AG09319 (cell line): ENCODE measurements at places on chromosomes 4 and X.

- DNase-seq, result no peak
Measured at GRCh38 chrX:17597327-17597726, 140.0 kb upstream of the SCML1 start.

DNA sequence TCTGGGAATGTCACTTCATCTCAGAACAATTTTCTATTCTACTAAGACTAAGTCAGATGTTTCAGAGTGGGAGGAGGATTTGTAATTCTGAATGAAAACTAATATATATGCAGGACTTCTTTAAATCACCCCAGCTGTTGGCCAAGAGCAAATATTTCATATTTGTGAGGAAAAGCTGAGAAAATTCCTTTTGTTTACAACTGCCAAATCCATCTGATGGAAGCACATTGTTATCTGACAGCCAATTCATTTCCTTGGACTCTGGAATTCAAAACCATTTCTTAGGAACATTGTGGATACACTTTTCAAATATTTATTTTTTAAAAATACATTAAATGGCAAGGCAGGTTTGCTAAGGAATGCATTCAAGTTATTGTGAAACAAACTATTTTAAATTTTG is 8.0 kb downstream of the SLIT2 start:
- no peak for DNase-seq

DNA sequence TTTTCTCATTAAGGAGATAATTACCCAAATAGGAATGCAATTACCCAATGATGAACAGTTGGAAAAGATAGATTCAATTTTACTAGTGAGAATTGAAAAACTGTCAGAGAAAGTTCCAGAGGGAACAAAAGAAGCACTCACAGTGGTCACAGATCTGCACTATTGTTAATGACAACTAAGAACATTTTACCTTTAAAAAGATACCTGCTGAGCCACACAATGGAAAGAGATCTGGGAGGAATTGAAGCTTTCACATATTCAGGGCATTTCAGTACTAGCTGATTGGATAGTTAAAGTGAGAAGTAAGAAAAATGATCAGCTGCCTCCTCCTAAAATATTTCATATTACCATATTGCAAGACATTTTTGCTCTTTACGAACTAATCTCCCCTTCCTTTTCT is 1822.2 kb downstream of the STIM2 start:
- DNase-seq, result no peak

DNA sequence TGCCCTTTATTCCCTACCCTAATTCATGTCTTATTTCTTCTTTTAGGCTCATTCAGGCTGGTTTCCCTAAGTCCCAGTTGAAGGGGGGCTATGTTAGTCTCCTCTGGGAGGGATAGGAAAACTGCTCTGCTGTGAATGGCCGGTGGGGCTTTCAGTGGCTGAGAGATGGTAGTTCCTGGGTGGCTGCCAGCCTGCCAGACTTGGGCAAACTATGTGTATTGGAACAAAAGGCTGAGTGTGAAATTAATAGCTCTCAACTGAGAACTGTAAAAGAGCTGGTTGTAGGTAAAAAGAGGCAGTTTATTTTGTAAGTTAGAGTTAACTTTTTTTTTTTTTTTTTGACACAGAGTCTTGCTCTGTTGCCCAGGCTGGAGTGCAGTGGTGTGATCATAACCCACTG is 28.8 kb downstream of the ARHGAP10 start:
- DNase-seq, result no peak

DNA sequence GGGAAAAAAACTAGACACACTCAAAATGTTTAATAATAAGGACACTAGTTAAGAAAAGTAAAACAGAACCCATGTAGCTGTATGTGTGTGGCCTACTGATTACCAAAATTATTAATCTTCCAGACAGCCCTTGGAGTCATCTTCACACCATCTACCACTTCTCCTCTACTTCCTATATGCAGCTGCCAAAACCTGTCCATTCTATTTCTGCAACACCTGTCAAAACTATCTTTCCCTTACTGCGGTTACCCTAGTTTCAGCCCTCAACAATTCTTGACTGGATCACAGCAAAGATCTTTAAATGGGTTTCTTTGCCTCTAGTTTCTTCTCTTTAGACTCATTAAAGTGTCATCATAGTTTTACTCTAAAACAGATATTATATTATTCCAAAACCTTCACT is 72.6 kb downstream of the GPR82 start:
- no peak for DNase-seq

DNA sequence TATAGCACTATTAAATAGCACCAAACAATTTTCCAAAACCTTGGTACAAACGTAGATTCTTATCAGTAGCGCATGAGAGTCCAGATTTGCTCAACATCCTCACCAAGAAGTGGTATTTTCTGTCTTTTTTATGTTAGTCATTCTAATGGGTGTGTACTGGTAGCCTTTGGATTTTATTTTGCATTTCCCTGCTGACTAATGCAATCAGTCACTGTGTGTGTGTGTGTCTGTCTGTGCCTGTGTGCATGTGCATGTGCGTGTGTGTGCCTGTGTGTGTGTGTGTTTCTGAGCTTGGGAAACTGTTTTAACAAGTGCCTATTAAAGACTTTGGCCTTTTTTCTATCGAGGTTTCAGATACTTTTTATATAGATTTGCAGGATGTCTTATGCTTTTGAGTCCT is 82.2 kb upstream of the MAGEA10 start:
- DNase-seq, result no peak

- DNase-seq, result no peak
Measured at GRCh38 chrX:133676344-133677122, 261.2 kb upstream of the GPC4 start.
